ENCODE measurements at places on chromosomes 6 and 20.

DNA sequence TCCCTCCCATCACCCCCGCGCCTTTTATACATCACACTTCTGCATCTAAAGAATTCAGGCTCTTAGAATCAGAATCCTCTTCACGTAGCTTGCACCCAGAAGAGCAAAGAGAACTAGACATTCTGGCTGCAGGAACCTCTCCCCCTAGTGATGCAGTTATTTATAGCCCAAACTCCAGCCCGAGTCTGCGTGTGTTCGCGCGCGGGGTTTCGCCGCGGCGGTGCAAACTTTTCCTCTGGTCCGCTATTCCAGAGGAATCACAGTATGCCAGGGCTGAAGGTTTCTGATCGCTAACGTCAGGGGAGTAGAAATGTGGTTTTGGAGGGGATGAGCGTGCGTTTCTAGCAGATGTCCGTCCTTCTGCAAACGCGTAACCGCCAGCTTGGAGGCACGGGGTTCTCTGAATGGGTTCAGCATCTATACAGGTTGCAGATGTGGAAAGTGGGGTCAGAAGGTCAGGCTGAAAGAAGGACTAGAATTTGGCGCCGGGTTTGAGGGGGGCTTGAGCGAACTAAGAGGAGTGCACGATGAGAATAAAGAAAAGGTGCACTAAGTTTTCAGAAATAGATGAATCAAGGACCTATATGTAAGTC is 1.8 kb downstream of the EPHA7 start:
- no peak for DNase-seq

DNA sequence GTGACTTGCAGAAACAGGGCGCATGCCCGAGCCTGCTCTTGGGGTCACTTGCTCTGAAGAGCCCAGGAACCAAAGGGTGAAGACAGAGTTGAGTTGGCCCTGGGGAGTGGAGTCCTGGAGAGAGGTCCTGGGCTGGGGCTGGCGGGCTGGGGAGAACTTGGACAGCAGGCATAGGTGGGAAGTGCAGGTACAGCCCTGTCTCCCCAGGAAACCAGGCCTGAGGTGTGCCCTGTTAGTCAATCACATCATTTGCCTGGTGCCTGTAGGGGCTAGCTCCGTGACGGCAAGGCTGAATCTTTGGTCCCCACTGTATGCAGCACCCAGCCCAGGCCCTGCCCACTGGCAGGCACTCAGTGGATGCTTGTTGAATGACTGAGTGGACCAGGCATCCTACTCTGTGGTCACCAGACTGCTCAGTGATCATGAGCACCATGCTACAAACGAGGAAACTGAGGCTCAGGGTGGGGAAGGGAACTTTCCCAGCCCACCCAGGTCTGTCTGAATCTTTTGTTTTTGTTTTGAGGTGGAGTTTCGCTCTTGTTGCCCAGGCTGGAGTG is 15.6 kb upstream of the NOL4L start:
- no peak for DNase-seq

- no peak for DNase-seq
Measured at GRCh38 chr20:41226426-41226825, 89.1 kb downstream of the PLCG1 start.

GRCh38 chr6:26613689-26614683 is 17.2 kb downstream of the ABT1 start:
- no peak for DNase-seq

GRCh38 chr6:41286544-41287346 is at the start of gene TREM1:
Gene TREM1, minus strand, starts transcription at chr6:41286682. Its CDS starts 27 bp downstream, at chr6:41286655.
- DNase-seq, result no peak

DNA sequence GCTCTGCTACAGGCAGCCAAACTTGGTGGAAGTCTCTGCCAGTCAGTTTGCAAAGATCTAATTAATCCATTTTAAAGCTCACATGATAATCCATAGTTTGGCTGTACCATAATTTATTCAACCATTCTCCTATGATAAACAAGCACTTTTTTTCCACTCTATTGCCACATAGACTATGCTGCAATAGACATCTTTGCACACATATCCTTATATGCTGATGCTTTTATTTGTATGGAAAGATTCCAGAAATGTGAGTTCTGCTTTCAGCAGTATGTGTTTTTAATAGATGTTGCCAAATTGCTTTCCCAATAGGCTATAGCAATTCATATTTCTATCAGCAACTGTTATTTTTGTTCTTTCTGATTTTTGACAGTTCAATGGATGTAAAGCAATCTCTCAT is 628.0 kb downstream of the KIF16B start:
- no peak for DNase-seq

All from stimulated activated CD4-positive, alpha-beta T cell treated with anti-CD3 and anti-CD28 coated beads, TNF-alpha, amount 100 ng/mL, for 1 hour (primary cell).